ENCODE measurements at places on chromosomes 6 and 20. TPM values are rescaled to one million over a fixed set of nuclear protein-coding genes. Genes with fewer than 3 reads are reported as not detected.

The MAK gene
- 2.8 TPM for polyA plus RNA-seq

The BPI gene
- 0.13 TPM for polyA plus RNA-seq

The MYBL2 gene
- polyA plus RNA-seq = 25.2 TPM

The FERMT1 gene
- polyA plus RNA-seq = 3.8 TPM

The SNHG17 gene
- 78.9 TPM for polyA plus RNA-seq

The NKX2-2 gene
- polyA plus RNA-seq = not detected

The OPRM1 gene
- not detected for polyA plus RNA-seq

The LEMD2 gene
- polyA plus RNA-seq = 77.7 TPM

The LY6G6F gene
- not detected for polyA plus RNA-seq

The FUT9 gene
- polyA plus RNA-seq = 6.5 TPM

The SLC26A8 gene
- 0.36 TPM for polyA plus RNA-seq

The C4A gene
- polyA plus RNA-seq = 26.2 TPM

The SLC35D3 gene
- 0.07 TPM for polyA plus RNA-seq

The PACRG gene
- polyA plus RNA-seq = 22.3 TPM

The TCP11 gene
- 2.8 TPM for polyA plus RNA-seq

The PAK5 gene
- polyA plus RNA-seq = 0.46 TPM

All from left renal pelvis (tissue), 4 donors.